Sigmoid colon (tissue), 7 donors: ENCODE measurements at places on chromosomes 6 and 20. TPM values are rescaled to one million over a fixed set of nuclear protein-coding genes. Genes with fewer than 3 reads are reported as not detected.
A peak's percentile ranks its signal among the peaks of the same experiment; 100 is the strongest.

The SAMD3 gene
- 0.81 TPM for total RNA-seq

The SLC26A8 gene
- not detected for total RNA-seq

The LY6G6C gene
- total RNA-seq, result not detected

The BMP5 gene
- 0.28 TPM for total RNA-seq

The GGTLC1 gene
- total RNA-seq, result not detected

The EMILIN3 gene
- total RNA-seq, result 2.9 TPM

DNA sequence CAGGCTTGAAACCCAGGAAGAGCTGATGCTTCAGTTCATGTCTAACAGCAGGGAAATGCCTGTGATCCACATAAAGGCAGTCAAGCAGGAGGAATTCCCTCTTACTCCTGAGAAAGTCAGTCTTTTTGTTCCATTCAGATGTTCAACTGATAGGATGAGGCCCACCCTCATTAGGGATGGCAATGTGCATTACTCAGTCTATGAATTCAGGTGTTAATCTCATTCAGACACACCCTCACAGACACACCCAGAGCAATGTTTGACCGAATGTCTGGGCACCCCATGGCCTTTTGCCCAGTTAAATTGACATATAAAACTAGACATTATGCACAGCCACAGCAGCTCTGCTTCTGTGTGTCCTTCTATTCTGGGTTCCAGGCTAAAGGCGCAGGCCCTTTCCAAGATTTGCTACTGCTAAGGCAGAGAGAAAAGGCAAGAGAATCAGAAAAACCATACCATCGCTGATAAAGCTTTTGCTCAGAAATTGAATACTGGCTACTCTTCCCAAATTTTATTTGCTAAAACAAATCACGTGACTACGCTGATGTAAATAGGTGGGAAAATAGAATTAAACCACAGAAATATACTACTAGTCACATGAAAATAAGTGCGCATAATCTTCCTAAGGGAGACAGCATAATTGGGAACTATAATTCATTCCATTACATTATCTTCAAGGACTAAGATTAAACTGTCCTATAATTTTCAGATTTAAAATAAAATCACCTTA is 625.0 kb upstream of the MAN1A1 start:
- H3K27me3 ChIP-seq, result no peaks in the 10 kb centered on the region
- no peak overlapping the region for H3K27ac ChIP-seq
- no peak for DNase-seq
- H3K4me1 ChIP-seq, result peaks cover 8% of the 10 kb centered on the region
- no peaks in the 10 kb centered on the region for H3K36me3 ChIP-seq
- no peak overlapping the region for H3K4me3 ChIP-seq

GRCh38 chr6:15246217-15246665 is 372 bp downstream of the JARID2 start:
- peaks cover 27% of the 10 kb centered on the region for H3K4me1 ChIP-seq
- H3K27ac ChIP-seq, result peak overlapping the region; percentile 98
- H3K36me3 ChIP-seq, result no peaks in the 10 kb centered on the region
- no peaks in the 10 kb centered on the region for H3K27me3 ChIP-seq
- peak overlapping the region; percentile 88 for H3K4me3 ChIP-seq

DNA sequence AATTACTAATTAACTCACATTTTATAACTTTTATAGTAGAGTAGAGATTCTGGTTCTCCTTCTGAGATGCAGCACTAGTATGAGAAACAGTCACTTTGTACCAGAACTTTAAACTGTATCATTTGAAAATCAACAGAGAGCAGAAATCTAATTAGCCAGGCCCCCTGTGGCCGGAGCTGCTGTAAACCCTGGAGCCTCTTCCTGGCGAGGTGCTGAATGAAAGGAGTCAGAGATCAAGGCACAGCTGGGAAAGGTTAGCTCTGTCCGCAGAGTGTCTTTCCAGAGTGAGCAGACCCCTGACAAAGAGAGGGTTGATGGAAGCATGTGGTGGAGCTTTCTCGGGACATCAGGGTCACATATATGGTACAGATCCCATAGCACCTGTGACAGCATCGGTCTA is 703.8 kb downstream of the RFPL4B start:
- no peaks in the 10 kb centered on the region for H3K27me3 ChIP-seq
- H3K4me3 ChIP-seq, result no peak overlapping the region
- no peak overlapping the region for H3K27ac ChIP-seq
- DNase-seq, result no peak

DNA sequence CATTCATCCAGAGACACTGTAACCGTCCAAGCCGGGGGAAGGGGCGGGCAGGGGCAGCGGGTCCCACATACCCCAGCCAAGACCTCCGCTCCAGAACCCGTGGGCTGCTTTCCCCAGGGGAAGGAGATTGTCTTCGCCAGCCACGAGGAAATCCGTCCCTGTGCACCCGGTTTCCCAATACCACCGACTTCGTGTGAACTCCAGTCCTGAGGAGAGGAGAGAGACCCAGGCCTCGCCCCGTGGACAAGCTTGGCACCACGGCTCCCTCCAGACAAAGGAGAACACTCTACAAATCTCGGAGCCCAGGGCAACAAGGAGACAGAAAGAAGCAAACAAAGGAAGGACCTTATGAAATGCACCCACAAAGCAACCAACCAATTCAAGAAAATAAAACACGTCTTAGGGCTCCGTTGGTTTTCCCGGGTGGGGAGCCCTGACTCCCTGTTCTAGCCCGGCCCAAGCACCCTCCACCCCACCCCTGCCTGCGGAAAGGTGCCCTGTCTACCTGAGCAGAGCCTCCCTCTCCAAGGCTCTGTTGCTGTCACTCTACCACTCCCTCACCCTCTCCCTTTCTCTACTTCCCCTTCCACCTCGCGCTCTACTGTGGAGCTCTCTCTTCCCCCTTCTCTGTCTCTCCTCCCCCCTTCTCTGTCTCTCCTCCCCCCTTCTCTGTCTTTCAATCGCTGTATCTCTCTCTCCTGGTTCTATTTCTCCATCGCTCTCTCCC is 1382.8 kb upstream of the DEFB115 start:
- no peaks in the 10 kb centered on the region for H3K4me1 ChIP-seq
- peaks cover 17% of the 10 kb centered on the region for H3K27me3 ChIP-seq
- no peaks in the 10 kb centered on the region for H3K36me3 ChIP-seq
- H3K27ac ChIP-seq, result no peak overlapping the region
- DNase-seq, result peak; percentile 63

GRCh38 chr20:22939181-22939580 is 95.9 kb upstream of the SSTR4 start:
- H3K4me3 ChIP-seq, result no peak overlapping the region
- no peaks in the 10 kb centered on the region for H3K27me3 ChIP-seq
- no peak overlapping the region for H3K27ac ChIP-seq
- H3K4me1 ChIP-seq, result no peaks in the 10 kb centered on the region
- DNase-seq, result no peak

GRCh38 chr20:48203252-48203651 is 418.0 kb upstream of the SULF2 start:
- no peaks in the 10 kb centered on the region for H3K36me3 ChIP-seq
- H3K4me1 ChIP-seq, result no peaks in the 10 kb centered on the region
- no peak for DNase-seq
- no peak overlapping the region for H3K4me3 ChIP-seq
- H3K27me3 ChIP-seq, result no peaks in the 10 kb centered on the region
- H3K27ac ChIP-seq, result no peak overlapping the region

- peak overlapping the region; percentile 33 for H3K27ac ChIP-seq
- no peaks in the 10 kb centered on the region for H3K4me1 ChIP-seq
- H3K4me3 ChIP-seq, result no peak overlapping the region
Observed at GRCh38 chr20:50278684-50279531, 88.3 kb downstream of the CEBPB start.

- H3K4me3 ChIP-seq, result no peak overlapping the region
- H3K4me1 ChIP-seq, result no peaks in the 10 kb centered on the region
- H3K27ac ChIP-seq, result no peak overlapping the region
- no peaks in the 10 kb centered on the region for H3K27me3 ChIP-seq
Observed at GRCh38 chr6:31922942-31923341, 4.6 kb upstream of the C2 start.

- no peaks in the 10 kb centered on the region for H3K4me1 ChIP-seq
- no peak overlapping the region for H3K27ac ChIP-seq
- DNase-seq, result no peak
Observed at GRCh38 chr6:79180052-79180451, 54.4 kb downstream of the HMGN3 start.

DNA sequence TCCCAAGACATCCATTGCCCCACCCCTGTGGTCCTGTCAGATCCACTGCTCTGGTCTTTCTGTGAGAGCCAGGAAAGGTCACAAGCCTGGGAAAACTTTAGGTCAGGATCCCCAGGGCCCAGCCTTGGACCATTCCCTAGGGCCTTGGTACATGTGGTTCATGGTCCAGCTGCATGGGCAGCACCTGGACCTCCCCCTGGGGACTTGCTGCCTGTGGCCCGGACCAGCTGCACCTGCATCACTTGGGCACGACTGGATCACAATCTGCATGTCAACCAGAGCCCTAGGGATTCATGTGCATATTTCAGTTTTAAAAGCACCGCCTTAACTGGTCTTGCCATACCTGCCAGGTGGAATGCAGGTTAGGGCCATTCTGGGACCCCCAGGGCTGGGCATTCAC is 44.3 kb upstream of the MC3R start:
- H3K4me3 ChIP-seq, result no peak overlapping the region
- no peak for DNase-seq
- H3K27ac ChIP-seq, result no peak overlapping the region
- H3K4me1 ChIP-seq, result no peaks in the 10 kb centered on the region

DNA sequence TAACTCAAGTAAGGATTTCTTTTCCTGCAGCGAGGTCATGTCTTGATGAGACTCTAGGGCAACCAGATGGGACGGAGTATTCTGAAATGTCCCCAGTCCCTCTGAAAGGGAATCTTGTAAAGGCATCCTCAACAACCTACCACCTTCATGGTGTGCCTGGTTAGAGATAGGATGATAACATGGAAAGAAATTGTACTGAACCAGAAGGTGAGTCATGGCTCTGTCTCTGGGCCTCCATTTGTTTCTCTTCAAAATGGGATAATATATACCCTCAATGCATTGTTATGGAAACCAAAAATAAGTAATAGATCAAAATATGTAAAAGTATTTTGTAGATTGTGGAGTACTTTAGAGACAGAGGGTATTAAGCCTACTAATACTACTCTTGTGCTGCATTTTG is 219.1 kb downstream of the ARID1B start:
- H3K27me3 ChIP-seq, result no peaks in the 10 kb centered on the region
- DNase-seq, result no peak
- H3K27ac ChIP-seq, result no peak overlapping the region
- no peaks in the 10 kb centered on the region for H3K36me3 ChIP-seq
- no peak overlapping the region for H3K4me3 ChIP-seq
- no peaks in the 10 kb centered on the region for H3K4me1 ChIP-seq

- H3K27ac ChIP-seq, result no peak overlapping the region
- no peak overlapping the region for H3K4me3 ChIP-seq
- H3K4me1 ChIP-seq, result peaks cover 35% of the 10 kb centered on the region
Observed at GRCh38 chr6:41374618-41375590, 39.5 kb downstream of the NCR2 start.

DNA sequence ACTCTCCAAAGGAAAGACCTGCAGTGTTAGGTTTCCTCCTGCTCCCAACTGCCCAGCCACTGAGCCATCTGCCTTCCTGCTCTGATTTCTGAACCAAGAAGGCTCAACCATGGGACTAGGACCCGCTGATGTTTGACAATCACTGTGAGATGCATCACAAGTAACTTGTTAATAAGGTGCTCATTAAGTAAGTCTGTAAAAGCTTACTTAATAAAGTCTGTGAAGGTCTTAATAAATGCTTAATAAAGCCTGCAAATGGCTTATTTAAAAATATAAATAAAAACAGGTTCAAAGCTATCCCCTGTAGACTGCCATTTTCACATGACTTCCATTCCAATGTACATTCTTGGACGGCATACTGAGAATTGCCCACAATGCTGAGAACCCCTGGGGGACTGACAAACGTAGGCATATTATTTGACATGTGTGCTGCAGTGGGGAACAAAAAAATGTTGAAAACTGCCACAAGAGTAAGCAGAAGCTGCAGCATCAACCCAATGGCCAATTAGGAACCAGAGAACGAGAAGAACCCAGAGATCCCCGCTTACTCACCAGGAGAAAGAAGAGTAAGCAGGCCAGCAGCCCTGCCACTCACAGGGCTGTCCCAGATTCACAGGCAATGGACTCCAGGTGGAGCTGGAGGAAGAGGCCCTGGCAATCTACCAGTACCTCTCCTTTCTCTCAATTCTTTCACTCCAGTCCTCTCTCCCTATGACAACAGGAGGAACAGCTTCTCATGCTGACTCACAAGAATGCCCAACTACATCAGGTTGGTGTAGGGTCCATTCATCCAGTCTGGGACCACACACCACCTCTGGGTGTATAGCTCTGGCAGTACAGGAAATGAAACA is 19.5 kb downstream of the KIF13A start:
- no peak for DNase-seq
- H3K27me3 ChIP-seq, result no peaks in the 10 kb centered on the region
- H3K4me1 ChIP-seq, result peaks cover 74% of the 10 kb centered on the region
- peak overlapping the region; percentile 81 for H3K27ac ChIP-seq
- H3K4me3 ChIP-seq, result no peak overlapping the region
- no peaks in the 10 kb centered on the region for H3K36me3 ChIP-seq

- no peak for DNase-seq
- no peaks in the 10 kb centered on the region for H3K4me1 ChIP-seq
- no peaks in the 10 kb centered on the region for H3K27me3 ChIP-seq
- H3K27ac ChIP-seq, result no peak overlapping the region
- H3K4me3 ChIP-seq, result no peak overlapping the region
- no peaks in the 10 kb centered on the region for H3K36me3 ChIP-seq
Observed at GRCh38 chr6:138278326-138278725, 60.0 kb upstream of the PBOV1 start.
